ENCODE measurements at places on chromosomes 3 and 15.

- DNase-seq, result no peak
Observed at GRCh38 chr15:60781211-60781713, 302.3 kb upstream of the ICE2 start.

DNA sequence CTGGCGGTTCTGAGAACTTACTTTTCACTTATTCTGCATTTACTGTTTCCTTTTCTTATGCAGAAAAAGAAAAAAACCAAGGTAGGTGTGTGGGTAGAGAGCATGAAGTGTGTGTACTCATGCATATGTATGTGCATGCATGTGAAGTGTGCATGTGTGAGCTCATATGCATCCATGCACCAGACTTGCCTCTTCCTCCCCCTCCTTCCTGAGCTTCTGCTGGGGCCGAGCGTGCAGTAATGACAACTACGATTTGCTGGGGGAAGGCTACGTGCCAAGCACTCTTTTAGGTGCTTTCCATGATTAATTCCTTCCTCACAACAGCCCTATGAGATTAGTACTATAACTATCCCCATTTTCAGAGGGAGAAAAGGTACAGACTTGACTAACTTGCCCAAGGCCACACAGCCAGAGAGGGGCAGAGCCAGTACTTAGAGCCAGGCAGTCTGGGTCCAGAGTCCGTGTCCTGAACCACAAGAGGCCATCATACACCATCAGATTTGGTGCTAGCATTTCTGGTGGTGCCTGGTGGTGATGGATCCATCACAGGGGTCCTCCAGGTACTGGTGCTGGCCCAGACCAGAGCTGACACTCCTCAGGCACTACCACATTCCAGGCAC, 46.7 kb downstream of the CAPN3 start:
- no peak for DNase-seq

DNA sequence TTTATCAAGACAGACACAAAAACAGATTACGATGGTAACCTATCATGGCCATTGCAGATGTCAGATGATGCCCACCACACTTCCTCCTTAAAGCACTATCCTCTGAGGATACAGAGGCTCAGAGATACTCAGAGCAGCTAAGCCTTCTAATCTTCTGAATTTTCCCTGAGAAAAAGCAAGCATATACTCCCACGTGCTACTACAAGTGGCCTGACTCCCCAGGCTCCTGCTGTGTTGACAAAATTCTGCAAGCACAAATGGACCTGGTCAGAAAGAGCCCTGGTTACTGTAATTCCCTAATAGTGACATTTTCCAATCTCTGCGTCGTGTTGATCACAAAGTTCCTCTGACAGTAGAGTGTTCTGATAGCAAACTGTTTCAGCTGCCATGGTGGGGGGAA, 207.1 kb downstream of the KCNMB2 start:
- no peak for DNase-seq

DNA sequence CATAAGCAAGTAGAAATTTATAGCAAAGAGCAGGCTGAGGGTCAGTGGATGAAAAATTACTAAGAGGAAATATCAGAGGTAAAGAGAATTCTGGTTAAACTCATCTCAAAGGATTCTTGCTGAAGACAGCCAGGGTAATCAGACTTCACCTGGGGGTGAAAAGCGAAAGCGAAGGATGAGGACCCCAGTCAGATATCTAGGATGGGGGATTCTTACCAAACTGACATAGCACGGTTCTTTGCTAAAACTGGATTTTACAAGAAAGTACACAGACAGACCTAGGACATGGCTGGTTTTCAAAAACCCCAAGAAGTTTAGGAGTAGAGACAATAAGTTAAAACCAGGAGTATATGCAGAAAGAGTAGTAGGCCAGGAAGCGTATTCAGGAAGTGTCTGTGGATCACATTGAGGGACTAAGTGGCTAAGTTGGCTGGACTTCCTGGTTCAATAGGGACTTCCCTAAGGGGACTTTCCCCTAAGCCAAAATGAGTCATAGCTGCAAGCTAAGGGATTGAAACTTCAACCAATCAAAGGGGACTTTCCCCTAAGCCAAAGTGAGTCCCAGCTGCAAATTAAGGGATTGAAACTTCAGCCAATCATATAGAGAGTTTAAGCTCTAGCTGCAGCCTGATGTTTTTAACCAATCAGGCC, 2.4 kb upstream of the CFAP91 start:
- DNase-seq, result no peak

DNA sequence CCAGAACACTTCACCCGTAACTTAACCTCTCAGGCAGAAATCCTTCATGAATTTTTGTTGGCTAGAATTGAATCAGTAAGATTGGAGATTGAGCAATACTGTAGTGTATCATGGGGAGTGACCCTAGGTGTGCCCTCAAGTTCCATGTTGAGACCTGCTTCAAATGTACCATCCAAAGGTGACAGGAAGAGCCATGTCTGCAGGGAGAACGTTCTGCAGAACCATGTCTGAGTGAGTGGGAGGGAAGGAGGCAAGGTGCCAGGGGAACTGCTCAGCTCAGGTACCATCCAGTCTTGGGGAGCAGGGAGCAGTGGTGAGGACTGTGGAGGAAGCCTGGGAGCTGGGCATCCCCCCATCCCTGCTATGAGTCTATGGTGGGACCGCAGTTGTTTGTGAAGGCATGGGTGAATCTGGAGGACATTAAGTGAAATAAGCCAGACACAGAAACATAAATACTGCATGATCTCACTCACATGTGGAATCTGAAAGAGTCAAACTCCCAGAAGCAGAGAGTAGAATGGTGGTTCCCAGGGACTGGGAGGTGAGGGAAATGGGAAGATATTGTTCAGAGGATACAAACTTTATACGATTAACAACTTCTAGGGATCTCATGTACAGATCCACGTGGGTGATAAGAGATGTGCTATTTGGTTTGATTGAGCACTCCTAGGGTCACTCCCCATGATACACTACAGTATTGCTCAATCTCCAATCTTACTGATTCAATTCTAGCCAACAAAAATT, 23.3 kb downstream of the CFAP161 start:
- no peak for DNase-seq

DNA sequence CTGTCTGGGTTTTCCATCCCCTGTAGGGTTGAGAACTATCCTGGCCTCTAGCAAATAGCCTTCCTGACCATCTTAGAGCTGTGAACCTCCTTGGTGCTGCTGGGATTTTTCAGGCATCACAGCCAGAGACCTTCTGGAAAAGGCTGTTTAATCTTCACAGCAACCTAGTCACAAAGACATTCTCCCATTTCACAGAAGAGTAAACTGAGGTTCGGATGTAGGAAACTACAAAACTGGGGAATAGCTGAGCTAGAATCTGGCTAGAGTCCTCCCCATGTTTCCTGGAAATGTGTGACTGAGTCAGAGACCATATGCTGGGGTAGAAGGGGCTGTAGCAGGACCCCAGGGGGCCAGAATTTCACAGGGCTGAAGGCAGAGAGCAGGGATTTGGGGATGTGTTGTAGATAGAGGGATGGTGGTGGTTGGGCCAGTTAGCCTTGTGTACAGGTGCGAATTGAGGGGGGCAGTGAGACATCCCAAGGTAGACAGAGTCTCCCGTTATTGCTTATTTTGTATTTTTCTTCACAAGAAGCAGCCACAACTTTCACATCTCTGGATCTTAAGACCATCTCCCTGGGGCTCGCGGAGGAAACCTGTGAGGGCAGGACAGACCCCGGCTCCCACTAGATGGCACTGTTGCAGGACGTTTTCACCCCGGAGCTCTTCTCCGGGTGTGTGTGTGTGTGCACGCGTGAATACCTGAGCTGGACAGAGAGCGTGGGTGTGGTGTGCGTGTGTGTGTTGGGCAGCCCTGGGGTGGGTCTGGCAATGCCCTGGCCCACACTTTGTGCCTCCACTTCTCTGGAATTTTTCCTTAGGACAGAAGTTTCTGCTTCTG, 66.9 kb upstream of the PRR23C start:
- no peak for DNase-seq

- no peak for DNase-seq
Observed at GRCh38 chr3:11244121-11244677, 28.0 kb upstream of the ATG7 start.

DNA sequence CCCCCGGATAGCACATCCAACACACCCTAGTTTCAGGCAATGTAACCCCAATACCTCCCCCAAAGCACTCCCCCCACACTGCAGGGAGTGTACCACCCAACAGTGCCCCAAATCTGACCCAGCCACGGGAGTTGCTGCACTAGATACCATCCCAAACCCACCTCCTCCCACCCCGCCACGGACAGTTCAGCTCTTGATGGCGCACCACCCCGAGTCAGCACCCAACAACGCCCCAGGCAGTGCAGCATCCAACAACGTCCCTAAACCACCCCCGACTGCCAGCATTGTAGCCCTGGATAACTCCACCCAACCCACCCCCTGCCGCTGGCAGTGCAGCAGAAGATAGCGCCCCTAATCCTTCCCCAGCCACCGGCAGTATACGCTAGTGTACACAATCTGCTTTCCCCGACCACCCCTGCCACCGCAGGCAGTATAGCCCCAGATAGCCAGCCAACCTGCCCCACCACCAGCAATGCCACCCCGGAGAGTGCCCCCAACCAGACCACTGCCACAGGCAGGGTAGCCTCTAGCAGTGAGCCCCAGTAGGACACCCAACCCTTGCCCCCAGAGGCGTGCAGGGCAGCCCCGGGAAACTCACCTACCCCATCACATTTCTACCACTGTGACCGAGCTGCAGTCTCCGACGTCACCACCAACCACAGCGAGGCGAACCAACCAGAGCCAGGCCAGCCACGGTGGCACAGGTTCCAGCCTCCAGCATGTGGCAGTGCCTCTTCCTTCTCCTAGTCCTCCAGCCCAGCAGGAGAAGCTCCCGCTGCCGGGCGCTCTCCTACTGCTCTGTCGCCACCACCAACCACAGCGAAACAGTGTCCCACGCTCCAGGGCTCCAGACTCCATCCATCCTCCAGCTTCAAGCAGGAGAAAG, 178.1 kb downstream of the POTEB3 start:
- no peak for DNase-seq

GRCh38 chr15:31469786-31470525, 143.3 kb downstream of the KLF13 start:
- no peak for DNase-seq

DNA sequence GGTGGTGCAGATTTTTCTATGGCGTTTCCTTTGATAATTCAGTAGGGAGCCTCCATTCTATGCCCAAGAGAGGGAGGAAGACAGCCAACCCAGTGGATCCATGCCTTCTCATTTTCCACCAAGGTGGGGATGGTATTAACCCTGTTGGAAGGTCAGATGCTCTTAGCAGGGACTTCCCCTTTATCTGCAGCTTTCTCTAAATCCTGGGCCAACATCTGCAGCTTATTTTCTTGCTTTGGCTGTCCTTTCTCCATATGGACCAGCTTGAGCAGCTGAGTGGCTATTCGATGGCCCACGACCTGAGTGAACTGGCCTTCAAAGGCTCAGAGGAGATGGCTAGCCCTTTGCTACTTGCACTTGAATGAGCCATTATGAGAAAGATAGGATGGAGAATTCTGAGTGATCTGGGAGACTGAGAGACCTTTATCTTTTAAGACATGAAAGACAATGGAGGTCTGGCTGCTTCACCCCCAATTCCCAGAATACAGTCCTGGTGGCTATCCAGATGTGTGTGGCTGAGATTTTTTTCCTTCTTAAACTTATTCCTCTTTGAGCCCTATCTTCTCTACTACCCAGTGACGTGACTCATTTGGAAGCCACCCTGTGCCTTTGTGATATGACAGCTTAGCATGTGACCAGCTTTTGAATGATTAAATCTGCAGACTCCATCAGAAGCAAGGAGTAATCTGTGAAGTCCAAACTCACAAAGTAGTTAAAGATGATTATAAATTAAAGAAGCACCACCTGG, 39.6 kb upstream of the TRAK1 start:
- no peak for DNase-seq

DNA sequence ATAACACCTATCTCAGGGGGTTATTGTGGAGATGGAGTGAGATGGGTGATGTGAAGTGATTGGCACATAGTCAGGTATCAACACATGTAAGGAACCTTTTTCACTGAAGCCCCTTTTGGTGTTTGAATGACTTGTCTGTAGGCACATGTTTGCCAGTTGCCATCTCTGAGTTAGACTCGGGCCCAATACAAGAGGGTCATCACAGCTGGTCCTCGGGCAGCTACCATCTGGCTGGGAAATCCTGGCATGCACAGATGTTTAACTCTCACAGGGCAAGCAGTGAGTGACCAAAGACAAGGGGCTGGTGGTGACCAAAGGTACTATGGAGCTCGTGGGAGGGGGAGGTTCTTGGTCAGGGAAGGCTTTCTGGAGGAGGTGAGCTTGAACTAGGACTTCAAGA, 118.8 kb downstream of the CLSTN2 start:
- DNase-seq, result no peak

- no peak for DNase-seq
Observed at GRCh38 chr15:76483752-76484151, 147.2 kb downstream of the ISL2 start.

DNA sequence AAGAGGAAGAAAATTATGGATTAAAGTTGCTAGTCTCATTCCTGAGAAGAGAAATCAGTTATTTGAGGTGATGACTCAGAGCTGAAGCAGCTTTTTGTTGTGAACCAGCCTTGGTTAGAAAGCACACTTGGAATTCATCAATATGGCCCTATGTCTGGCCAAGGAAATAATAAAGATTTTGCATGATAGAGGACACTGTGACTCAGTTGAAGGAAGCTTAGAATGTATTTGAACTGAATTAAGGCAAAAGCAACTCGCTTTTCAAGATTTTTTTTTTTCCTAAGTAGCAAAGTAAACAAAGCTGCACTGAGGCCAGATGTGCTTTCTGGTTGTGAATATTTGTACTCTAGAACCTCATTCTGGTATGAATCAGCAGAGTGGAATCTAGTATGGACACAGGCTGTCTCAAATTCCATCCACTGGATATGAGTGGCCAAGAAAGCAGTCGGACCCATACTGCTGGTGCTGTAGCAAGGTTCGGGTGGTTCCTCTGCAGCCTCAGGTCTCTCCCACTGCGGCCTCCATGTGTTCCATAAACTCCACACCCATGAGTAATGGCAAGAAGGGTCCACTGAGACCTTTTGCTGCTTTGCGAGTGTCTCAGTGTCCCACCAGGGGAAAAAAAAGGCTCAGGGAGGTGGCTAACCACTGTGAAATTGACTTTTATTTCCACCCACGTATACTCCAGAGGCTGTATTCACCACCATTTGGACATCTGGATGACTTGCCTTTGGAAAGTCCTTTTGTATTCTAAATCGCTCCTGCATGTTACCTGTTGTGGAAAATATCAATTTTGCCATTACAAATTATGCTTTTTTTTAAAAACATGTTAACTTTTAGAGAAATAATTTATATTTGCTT, 53.1 kb downstream of the TGFBR2 start:
- no peak for DNase-seq

- no peak for DNase-seq
Observed at GRCh38 chr3:53718462-53718861, 127.8 kb downstream of the CHDH start.

- DNase-seq, result no peak
Observed at GRCh38 chr15:43484455-43484854, 8.5 kb downstream of the TP53BP1 start.

DNA sequence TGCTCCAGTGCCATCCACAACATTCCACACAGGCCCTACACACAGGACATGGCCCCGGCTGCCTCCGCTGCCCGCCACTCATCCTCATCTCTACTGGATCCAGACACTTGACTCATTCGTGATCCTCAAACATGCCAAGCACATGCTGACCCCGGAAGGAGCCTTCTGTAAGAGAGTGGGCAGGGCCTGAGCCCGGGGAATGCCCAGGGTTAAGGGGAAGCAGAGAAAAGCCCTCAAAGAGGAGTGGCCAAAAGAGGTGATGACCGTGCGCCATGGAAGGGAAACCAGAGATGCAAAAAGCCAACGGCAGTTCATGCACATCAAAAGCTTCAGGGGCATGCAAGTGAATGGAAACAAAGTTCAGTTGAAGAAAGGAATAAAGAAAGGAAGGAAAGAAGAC, 46.1 kb downstream of the RFTN1 start:
- no peak for DNase-seq

All from activated naive CD8-positive, alpha-beta T cell treated with anti-CD3 and anti-CD28 coated beads, Interleukin-2, amount 50 U/mL, for 16 hours (primary cell).